ENCODE measurements at places on chromosomes 4 and X.

GRCh38 chrX:107775734-107776511 is at the start of gene TSC22D3:
Gene TSC22D3, minus strand, starts transcription at chrX:107775787. Its CDS starts 368 bp downstream, at chrX:107775419.
- DNase-seq: no peak

DNA sequence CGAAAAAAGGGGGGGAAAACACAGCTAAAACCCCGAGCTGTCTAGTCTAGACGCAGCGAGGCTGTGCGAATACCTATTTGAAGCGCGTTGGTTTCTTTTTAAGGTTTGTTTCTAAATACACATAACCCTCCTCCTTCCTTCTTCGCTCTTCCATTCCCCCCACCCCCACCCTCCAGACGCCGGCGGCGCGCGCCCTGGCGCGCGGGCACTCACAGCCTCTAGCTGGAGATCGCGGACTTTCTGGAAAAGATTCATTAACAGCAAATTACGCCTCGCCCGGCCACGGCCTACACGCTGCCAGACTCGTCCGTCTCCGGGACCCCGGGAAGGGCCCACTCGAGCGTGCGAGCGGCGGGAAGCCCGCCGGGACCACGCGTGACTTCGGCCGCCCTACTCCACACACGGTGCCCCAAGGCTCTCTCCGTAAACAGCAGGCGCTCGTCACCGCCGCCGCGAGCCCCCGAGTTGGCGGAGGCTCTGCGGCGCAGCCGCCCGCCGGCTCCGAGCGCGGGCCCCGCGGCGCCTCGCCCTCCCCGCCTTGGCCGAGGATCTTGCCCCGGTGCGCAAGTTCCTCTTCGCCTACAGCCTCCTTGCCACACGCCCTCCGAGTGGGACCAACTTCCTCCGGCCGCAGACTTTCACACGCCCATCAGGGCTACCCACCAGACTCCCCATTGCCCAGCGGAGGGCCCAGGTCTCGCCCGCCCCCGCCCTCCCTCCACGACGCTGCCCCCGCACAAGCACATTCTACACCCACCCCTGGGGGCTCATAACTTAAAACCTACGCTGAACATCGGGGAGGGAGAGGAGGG is 2.0 kb downstream of the BCOR start:
- DNase-seq: no peak

GRCh38 chrX:145190801-145191389 is 56.4 kb upstream of the SPANXN1 start:
- DNase-seq: no peak

- DNase-seq: no peak
Observed at GRCh38 chr4:154462081-154462810, 29.4 kb downstream of the DCHS2 start.

GRCh38 chr4:53019485-53020382 is 157.6 kb downstream of the RASL11B start:
- no peak for DNase-seq

Data from SK-N-MC (cell line).